ENCODE measurements at places on chromosomes 5 and 9. TPM values are rescaled to one million over a fixed set of nuclear protein-coding genes. Genes with fewer than 3 reads are reported as not detected.

DNA sequence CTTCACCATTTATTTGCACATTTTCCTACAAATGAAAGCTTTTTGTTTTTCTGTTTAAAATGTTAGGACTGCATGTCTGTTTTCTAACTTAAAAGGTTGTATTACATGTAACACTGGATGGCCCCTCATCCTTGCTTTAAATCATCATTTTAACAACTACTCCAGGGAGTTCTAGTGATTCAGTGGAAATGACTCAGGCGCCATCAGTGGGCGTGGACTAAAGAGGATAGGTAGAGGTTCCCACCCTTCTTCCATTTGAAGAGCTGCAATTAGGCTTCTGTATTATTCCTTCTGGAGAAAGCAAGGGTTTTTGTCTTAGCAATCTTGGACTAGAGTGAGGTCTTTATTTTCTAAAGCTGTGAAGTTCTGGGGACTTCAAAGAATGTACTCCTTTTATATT, 213.7 kb downstream of the TMEM38B start:
- no peaks in the 10 kb centered on the region for H3K36me3 ChIP-seq
- H3K4me3 ChIP-seq: no peak overlapping the region
- DNase-seq: no peak
- H3K27me3 ChIP-seq: no peaks in the 10 kb centered on the region
- H3K27ac ChIP-seq: no peak overlapping the region

DNA sequence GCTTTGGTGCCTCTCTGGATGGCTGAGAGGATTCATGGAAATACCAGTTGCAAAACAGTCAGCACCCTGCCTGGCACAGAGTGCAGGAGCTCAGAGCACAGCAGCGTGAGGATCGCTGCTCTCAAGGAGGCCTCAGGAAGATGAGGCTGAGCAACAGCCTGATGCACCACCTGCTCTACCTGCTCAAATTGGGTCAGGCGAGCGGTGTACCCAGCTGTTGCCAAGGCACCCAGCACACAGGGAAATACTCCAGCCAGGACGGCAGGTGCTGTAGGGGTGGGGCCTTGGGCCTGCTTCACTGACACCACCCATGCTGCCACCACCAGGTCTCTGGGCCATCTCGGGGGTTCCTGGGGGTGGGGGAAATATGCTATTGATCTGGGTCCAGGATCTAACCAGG, 4.3 kb downstream of the EEIG1 start:
- DNase-seq: no peak
- H3K27ac ChIP-seq: peak overlapping the region; percentile 88
- H3K27me3 ChIP-seq: no peaks in the 10 kb centered on the region
- H3K4me1 ChIP-seq: no peaks in the 10 kb centered on the region
- H3K4me3 ChIP-seq: no peak overlapping the region
- H3K36me3 ChIP-seq: no peaks in the 10 kb centered on the region

The RALGPS1 gene
- 6.9 TPM for total RNA-seq

DNA sequence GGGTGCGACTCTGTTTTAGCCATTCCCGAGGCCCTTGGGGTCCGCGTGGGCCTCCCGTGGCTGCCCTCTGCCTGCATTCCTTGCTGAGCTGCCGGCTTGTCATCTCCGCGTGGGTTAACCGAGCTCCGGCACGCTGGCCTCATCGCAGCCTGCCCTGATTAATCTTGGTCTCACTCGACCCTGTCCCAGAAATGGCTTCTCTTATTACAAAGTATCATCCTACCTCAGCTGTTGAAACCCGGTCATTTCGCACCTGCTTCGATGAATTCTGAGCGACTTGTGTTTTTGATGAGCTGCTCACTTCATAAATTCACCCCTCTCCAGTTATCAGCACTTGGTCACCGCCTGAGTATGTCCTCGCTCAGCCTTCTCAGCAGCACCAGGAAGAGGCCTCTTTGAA, 123.5 kb upstream of the EGFLAM start:
- H3K27me3 ChIP-seq: peaks cover 7% of the 10 kb centered on the region
- no peaks in the 10 kb centered on the region for H3K4me1 ChIP-seq
- no peaks in the 10 kb centered on the region for H3K36me3 ChIP-seq
- no peak overlapping the region for H3K4me3 ChIP-seq
- no peak for DNase-seq
- H3K27ac ChIP-seq: no peak overlapping the region

The SLCO4C1 gene
- not detected for total RNA-seq

The KCTD16 gene
- 0.39 TPM for total RNA-seq

- H3K27me3 ChIP-seq: no peaks in the 10 kb centered on the region
- no peaks in the 10 kb centered on the region for H3K4me1 ChIP-seq
- H3K36me3 ChIP-seq: no peaks in the 10 kb centered on the region
- H3K27ac ChIP-seq: no peak overlapping the region
Observed at GRCh38 chr5:59621477-59621876, 272.0 kb downstream of the PDE4D start.

DNA sequence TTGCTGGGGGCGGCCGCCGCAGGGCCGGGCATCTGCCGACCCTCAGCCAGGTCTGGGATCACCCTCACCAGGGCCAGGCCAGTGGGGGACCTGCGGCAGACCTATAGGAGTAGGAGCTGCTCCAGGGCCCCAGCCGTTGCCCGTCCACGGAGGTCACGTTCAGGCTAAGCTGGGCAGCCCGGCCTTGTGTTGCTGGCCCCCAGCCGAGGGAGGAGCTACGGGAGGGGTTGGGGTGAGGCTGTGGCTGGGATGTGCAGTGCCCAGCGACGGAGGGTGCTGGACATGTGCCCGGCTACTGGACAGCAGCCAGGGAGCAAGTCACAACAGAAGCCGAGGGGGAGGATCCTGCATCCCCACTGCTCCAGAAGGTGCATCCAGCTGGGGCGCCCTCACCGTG, 39.6 kb upstream of the SLC6A19 start:
- DNase-seq: peak; percentile 26
- peaks cover 22% of the 10 kb centered on the region for H3K27me3 ChIP-seq
- no peak overlapping the region for H3K27ac ChIP-seq

The KCNIP1 gene
- 7.3 TPM for total RNA-seq

DNA sequence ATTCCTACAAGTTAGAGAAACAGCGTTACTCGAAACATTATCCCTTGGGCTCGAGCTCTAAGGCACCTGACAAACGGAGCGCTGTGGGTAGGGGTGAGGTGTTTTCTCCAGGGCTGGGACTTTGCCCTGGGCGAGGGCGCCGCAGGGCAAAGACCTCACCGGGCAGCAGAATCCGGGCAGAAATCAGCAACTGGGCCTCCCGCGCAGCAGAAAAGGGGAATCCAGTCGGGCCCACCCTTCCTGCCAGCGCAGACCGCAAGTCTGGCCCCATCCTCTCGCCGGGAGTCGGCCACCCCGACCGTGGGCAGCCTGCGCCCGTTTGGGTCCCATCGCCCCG, 430 bp upstream of the MSH3 start:
- no peak for DNase-seq
- H3K36me3 ChIP-seq: no peaks in the 10 kb centered on the region
- H3K4me3 ChIP-seq: peak overlapping the region; percentile 89
- H3K4me1 ChIP-seq: peaks cover 22% of the 10 kb centered on the region
- no peak overlapping the region for H3K27ac ChIP-seq
- H3K27me3 ChIP-seq: no peaks in the 10 kb centered on the region

GRCh38 chr5:10705747-10706146, 55.3 kb downstream of the DAP start:
- H3K27ac ChIP-seq: no peak overlapping the region
- no peaks in the 10 kb centered on the region for H3K27me3 ChIP-seq
- no peak overlapping the region for H3K4me3 ChIP-seq
- peaks cover 4% of the 10 kb centered on the region for H3K36me3 ChIP-seq
- DNase-seq: no peak

The TRIP13 gene
- 0.30 TPM for total RNA-seq

The PLAC8L1 gene
- not detected for total RNA-seq

GRCh38 chr9:98101416-98101815, 17.6 kb downstream of the TRIM14 start:
- no peak overlapping the region for H3K27ac ChIP-seq
- no peaks in the 10 kb centered on the region for H3K36me3 ChIP-seq
- H3K4me3 ChIP-seq: no peak overlapping the region
- H3K27me3 ChIP-seq: no peaks in the 10 kb centered on the region

GRCh38 chr9:113513536-113513935, 50.0 kb downstream of the RGS3 start:
- no peak overlapping the region for H3K4me3 ChIP-seq
- H3K36me3 ChIP-seq: no peaks in the 10 kb centered on the region
- H3K4me1 ChIP-seq: peaks cover 17% of the 10 kb centered on the region
- H3K27ac ChIP-seq: no peak overlapping the region
- no peak for DNase-seq

DNA sequence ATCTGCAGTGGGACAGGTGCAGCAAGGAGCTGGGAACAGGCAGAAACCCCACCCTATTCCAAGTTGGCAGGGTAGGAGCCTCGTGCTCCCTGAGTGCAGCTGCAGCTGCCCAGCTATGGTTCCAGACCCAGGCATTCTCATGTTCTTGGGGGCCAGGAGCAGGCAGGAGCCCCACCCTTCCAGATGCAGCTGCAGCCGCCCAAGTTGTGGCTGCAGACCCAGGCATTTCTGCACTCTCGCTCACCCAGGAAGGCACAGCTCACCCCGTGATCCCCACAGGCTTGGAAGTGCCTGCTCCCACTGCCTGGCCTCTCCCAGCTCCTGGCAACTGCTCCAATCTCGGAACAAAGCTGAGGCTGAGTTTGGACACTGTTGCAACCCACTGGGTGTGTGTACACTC, 275.8 kb upstream of the ADRA1B start:
- no peaks in the 10 kb centered on the region for H3K36me3 ChIP-seq
- no peak for DNase-seq
- no peak overlapping the region for H3K27ac ChIP-seq
- no peak overlapping the region for H3K4me3 ChIP-seq
- no peaks in the 10 kb centered on the region for H3K4me1 ChIP-seq

DNA sequence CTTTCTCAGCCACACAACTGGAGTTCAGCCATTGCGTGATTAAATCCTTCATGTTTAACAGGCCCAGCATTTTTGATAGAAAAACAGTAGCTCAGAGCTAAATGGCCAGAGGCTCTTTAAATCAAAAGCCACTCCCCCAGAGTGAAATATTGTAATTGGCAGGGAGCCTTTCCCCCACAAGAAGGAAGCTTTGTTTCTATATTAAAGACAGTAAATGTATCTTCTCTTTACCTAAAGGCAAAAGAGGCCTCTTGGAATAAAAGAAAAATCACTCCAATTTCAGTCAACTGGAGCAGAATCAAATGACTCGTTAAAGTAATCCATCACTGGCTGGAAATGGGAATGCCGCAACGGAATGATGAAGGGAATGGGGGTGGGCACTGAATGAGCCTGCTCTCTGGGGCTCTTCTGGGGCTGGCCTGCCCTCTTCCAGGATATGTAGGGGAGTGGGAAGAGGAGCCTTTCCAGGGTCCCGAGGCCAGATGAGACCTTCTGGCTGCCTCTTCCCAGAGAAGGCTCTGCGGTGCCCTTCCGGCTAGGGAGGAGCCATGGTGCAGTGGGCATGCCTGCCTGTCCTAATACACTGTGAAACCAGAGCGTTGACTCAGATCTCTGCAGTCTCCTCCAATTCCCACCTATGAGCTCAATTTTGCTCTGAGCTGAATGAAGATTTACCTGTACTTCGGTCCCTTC, 45.2 kb downstream of the ANKDD1B start:
- peaks cover 10% of the 10 kb centered on the region for H3K4me1 ChIP-seq
- H3K36me3 ChIP-seq: no peaks in the 10 kb centered on the region
- peak overlapping the region; percentile 82 for H3K27ac ChIP-seq

GRCh38 chr5:125793470-125793869, 629.7 kb upstream of the GRAMD2B start:
- H3K4me3 ChIP-seq: no peak overlapping the region
- no peaks in the 10 kb centered on the region for H3K4me1 ChIP-seq
- H3K36me3 ChIP-seq: no peaks in the 10 kb centered on the region
- no peak overlapping the region for H3K27ac ChIP-seq
- no peaks in the 10 kb centered on the region for H3K27me3 ChIP-seq

The LOX gene
- total RNA-seq: 23.4 TPM

The FBN2 gene
- total RNA-seq: 5.9 TPM

GRCh38 chr9:74642376-74642775, 145.2 kb downstream of the RORB start:
- no peak for DNase-seq
- no peak overlapping the region for H3K27ac ChIP-seq
- H3K27me3 ChIP-seq: no peaks in the 10 kb centered on the region

- no peak overlapping the region for H3K4me3 ChIP-seq
- no peak for DNase-seq
- no peaks in the 10 kb centered on the region for H3K4me1 ChIP-seq
- H3K27ac ChIP-seq: no peak overlapping the region
- H3K27me3 ChIP-seq: no peaks in the 10 kb centered on the region
Observed at GRCh38 chr5:127563136-127563535, 45.7 kb downstream of the PRRC1 start.

- peaks cover 3% of the 10 kb centered on the region for H3K27me3 ChIP-seq
- DNase-seq: no peak
- peaks cover 28% of the 10 kb centered on the region for H3K4me1 ChIP-seq
- H3K27ac ChIP-seq: no peak overlapping the region
- no peak overlapping the region for H3K4me3 ChIP-seq
Observed at GRCh38 chr5:177595026-177595585, 3.1 kb downstream of the TMED9 start.

- no peak for DNase-seq
- H3K27ac ChIP-seq: no peak overlapping the region
- no peaks in the 10 kb centered on the region for H3K4me1 ChIP-seq
- H3K27me3 ChIP-seq: no peaks in the 10 kb centered on the region
- peaks cover 77% of the 10 kb centered on the region for H3K36me3 ChIP-seq
- H3K4me3 ChIP-seq: no peak overlapping the region
Observed at GRCh38 chr5:644509-644908, 32.4 kb downstream of the CEP72 start.

DNA sequence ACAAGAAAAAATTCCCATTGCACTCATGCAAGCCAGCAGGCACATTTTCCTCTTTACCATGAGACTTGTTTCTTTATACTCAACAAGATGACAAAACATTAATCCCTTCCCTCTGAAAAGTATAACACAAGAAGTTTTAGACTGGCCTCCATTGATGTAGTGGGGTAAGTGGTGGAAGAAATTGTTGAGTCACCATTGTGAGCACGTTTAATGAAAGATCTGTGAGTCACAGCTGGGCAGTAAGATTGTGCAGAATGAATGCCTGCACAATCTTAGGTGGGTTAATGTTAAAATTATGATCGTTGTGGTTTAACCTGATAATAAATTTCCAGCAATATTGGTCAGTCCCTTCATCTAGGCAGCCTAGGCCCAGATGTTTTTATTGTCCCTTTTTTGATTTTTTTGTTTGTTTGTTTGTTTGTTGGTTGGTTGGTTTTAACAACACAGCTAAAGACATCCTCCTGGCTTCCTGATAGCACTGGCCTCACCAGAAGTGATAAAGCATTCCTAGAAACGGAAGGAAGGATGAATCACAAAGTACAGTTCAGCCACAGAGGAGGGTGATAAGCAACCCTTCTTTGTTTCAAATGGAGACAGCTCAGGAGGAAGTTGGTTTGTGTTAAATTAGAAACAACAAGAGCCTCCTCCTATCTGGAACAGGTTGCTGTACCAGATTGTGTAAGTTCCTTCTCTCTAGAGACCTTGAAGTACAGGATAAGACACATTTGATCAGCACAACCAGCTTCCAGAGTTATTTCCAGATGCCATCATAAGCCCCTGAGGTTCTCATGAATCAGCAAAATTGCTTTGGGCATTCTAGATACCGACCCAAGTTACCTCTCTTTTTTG, 40.3 kb downstream of the SLC24A2 start:
- DNase-seq: no peak
- H3K4me3 ChIP-seq: no peak overlapping the region

The BTNL3 gene
- total RNA-seq: not detected

- H3K27me3 ChIP-seq: no peaks in the 10 kb centered on the region
- H3K4me3 ChIP-seq: no peak overlapping the region
- no peak overlapping the region for H3K27ac ChIP-seq
- no peak for DNase-seq
Observed at GRCh38 chr9:82124090-82124489, 135.5 kb downstream of the SPATA31D1 start.

GRCh38 chr5:13985731-13986418, 41.4 kb upstream of the DNAH5 start:
- DNase-seq: no peak
- H3K4me3 ChIP-seq: no peak overlapping the region
- no peaks in the 10 kb centered on the region for H3K27me3 ChIP-seq

Data from tibial nerve (tissue), 4 donors.